Amygdala (tissue), 56 donors: ENCODE measurements at places on chromosomes 1 and 21.

DNA sequence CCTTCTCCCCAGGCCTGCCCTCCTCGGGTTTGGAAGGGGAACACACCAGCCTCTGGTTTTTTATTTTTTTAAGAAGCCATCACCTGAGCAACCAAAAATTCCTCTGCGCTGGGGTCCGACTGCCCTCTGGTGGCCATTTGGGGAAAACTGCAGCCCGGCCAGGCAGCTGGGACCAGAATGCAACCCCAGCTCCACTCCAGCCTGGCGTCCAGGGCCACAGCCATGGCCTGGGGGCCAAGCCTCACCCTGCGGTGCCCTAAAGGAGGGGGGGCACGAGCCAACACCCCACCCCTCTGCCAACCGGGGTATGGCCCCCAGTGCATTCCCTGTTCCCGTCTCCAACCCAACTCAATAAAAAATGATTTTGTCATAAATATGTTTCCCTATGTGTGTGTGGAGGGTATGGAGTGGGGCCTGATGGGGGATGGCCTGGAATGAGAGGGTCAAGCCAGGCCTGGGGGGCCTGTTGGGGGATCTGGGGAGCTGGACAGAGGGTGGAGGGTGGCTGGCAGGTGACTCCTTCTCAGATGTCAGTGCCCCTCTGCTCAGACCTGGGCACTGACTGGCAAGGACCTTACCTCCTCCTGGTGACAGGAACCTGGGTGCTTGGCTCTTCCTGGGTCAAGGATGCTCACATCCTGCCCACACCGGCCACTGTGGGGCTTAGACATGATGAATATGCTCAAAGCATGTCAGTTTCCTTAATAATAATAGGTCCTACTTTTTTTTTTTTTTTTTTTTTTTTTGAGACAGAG lies 3.2 kb downstream of the GPR3 start:
- peak; percentile 43 for DNase-seq

GRCh38 chr1:202958544-202959275 lies 598 bp upstream of the ADIPOR1 start:
- DNase-seq, result no peak

DNA sequence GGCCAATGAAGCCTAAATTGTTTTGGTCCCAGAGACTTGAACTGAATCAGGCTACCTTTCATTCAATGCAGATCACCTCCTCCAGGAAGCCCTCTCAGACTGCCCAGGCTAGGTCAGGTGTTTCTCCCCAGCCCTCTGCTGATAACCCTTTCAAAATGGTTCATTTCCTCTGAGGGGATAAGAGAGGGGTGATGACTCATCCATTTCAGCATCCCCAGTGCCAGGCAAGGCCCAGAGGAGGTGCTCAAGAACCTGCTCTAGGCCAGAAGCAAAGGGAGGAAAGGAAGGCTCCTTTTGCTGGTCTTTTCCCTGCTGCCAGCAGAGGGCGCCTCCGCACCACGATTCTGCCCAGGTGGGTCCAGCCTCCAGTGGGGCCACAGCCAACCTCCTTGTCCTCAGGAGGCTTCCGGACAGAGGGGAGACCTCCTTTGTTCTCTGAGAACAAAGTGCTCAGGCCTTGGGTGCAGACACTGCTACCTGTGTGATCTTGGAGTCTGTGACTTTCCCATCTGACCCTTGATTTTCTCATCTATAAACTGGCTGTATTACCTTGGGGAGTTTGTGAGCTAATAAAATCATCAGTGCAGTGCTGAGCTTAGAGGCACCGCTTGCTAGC lies 45.3 kb upstream of the ARHGEF10L start:
- no peak for DNase-seq

DNA sequence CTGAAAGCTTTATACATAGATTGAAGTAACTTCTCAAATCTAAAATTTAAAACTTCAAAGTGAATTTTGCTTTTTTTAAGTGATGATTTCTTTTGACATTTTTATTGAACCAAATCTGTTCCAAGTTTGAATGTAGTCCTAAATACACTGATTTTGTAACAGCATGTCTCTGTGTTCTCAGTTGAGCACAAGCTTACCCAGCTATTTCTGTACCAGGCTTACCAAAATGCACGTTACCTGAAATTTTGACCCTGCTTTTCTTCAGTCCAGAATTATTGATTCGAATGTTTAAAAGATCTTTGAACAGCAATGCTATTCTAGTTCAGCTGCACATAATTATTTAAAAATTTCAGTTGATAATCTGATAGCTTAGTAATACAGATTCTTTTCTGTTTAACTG lies 25.6 kb downstream of the AGO4 start:
- no peak for DNase-seq

- DNase-seq, result no peak
These were observed 78.1 kb upstream of the COX20 start for GRCh38 chr1:244757091-244757939.

- DNase-seq, result no peak
These were observed at the start of gene MAP1LC3C for GRCh38 chr1:241999026-241999425. MAP1LC3C (minus strand) TSS chr1:241999098; CDS start chr1:241999008, 90 bp downstream.

DNA sequence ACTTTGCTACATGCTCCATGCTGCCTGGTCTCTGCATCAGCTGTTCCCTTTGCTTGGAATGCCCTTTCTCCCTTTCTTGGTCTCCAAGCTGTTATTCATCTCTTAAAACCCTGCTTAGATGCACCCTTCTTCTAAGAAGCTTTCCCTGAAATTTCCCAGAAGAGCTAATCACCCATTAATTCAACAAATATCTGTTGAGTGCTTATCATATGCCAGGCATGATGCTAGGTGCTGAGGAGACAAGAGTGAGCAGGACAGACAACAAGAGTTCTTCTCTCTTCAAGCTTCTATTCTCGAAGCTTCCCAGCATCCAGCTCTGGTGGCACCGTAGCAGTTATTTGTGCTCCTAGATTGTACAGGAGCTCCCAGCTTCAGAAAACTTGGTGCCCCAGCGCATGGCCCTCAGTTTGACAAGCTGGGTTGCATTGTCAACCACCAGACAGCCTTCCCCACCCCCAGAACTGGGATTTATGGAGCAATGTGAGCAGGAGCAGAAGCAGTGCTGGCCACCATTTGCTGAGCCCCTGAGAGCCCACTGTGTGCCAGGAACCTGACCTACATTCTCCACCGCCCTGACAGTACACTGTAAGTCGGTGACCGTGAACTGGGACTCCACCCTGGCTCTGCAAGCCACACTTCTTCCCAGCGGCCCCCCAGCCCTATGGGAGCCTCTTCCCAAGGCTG lies 68.0 kb upstream of the ACOT11 start:
- no peak for DNase-seq

DNA sequence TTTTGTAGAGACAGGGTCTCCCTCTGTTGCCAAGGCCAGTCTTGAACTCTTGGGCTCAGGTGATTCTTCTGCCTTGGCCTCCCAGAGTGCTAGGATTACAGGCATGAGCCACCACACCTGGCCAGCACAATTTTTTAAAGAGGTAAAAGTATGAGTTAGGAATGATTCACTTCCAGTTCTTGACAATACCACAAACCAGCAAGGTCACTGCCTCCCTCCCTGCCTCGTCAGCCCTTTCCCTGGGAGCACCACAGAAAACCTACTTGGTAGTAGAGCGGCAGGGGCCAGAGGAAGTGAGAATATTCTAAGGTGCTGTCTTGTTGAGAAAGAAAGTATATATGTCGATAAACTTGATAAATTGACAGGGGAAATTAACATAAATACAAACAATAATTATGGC lies 10.8 kb upstream of the CDA start:
- no peak for DNase-seq

- no peak for DNase-seq
These were observed 741.4 kb downstream of the KCNT2 start for GRCh38 chr1:195866781-195867222.

GRCh38 chr1:24283326-24284155 lies 35.6 kb upstream of the GRHL3 start:
- DNase-seq, result no peak

DNA sequence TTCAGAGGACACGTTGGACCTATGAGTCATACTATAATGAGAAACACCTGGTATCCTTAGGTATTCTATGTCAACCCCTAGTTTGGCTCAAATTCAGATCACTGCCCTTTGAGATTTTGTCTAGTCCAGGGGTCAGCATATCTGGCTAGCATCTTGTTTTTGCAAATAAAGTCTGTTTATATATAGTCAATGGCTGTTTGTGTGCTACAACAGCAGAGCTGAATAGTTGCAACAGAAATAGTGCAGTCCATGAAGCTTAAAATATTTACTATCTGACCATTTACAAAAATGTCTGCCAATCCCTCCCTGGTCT lies 48.5 kb upstream of the EDEM3 start:
- no peak for DNase-seq

GRCh38 chr1:65255035-65255655 lies 54.2 kb upstream of the DNAJC6 start:
- DNase-seq, result no peak

- DNase-seq, result no peak
These were observed 539.7 kb upstream of the DAB1 start for GRCh38 chr1:57963581-57963980.

GRCh38 chr21:35479529-35479928 lies 430.4 kb upstream of the RUNX1 start:
- DNase-seq, result no peak

DNA sequence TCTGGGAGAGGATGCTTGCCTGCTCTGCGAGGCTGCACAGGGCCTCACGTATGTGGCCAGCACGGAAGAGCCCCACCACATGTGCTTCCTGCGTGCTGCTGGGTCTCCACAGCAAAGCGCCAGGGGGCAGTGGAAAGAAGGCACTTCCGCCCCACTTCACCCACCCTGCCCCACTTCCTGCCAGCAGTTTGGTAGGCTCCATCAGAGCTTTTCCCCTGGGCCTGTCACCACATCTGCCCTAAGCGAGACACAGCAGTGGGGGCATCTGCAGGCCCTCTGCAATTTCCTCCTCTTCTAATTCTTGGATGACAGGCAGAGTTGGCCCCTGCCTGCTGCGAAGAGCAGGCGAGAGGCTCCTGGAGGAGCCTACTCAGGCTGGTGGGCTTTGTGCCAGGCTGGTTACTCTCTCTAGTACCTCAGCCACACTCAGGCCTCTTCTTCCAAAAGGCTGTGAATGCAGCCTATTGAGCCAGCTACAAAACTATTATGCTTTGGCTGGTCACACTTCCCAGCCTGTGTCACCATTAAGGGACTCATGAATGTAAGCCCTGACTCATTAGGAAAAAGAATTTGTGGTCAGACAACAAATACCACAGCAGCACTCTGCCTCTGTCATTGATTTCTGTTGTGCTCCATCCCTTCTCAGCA lies 25.0 kb downstream of the CD244 start:
- DNase-seq, result no peak
